Cardiac fibroblast (primary cell): ENCODE measurements at places on chromosomes 13 and 19.

DNA sequence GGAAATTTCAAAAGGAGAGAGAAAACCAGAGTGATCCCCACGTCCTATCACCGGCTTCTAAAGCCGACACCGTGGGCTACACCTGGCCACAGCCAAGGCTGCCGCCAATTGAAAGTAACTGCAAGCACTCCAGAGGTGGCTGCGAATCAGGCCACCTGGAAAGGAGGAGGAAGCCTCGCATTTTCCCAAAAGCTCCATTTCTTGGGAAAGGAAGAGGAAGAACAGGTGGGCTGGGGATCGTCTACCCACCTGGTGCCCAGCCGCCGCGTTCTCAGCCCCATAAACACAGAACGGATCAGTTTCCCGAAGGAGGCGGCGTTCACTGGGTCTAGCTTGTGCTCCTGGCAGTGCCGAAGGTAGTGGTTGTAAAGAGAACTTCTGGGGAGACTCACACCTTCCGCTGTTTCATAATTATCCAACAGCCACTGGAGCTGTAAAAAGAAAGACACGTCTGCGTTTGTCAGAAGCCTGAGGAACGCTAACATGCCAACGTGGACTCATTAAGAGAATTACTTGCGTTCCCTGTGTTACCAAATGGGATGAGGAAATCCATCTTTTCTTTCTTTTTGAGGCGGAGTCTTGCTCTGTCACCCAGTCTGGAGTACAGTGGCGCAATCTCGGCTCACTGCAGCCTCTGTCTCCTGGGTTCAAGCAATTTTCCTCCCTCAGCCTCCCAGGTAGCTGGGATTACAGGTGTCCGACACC, 38.1 kb upstream of the RANBP3 start:
- no peak for DNase-seq

GRCh38 chr19:28134311-28134710, 1078.6 kb downstream of the UQCRFS1 start:
- DNase-seq: no peak

DNA sequence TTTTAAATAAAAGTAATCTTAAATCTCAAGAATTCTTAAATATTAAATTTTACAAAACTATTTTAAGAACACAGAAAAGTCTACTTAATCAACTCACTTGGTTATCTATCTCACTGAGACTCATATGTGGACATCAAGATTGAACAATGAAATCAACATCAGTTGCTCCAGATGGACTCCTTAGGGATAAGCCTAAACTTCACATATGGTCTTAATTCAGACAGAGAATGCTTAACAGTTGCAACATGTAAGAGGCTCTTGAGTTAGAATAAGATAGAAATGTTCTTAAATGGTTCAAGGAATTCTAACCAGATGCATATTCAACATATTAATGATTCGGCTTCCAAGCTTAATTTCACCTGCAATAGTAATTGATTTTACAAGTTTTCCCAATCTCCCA, 1730.9 kb downstream of the PCDH9 start:
- no peak for DNase-seq

DNA sequence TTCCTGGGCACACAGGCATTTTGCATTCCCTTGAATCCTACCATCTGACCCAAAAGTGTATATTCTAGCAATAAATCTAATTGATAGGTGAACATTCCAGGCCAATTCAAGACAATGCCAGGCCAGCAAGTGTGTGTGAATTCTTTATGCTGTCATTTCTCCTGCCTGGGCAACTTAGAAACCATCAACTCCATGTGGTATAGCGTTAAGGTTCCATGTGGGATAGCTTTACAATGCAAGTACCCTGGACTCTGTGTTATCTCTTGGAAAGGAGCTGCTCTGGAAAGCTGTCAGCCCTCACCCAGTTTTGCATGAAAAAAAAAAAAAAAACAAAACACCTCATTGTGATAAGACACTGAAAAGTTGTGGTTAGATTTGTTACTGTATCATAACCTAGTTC, 15.6 kb upstream of the FLT1 start:
- DNase-seq: no peak

DNA sequence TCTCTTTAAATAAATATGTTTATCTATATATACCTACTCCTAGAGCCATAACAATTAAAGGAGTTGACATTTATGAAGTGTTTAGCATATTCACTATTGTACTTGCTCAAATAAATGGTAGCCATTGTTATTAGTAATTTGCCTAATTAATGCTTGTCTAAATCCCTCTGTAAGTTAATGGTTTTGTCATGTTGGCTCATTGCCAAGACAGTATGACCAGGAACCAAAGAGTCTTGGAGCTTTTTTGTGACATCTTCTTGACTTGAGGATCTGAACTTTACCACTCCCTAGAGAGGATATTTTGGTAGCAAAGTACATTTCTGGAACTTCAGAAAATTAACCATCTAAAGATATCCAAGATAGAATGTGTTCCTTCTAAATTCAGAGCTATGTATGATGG, 15.5 kb downstream of the FRY start:
- no peak for DNase-seq

GRCh38 chr19:556611-557382, 12.9 kb downstream of the GZMM start:
- no peak for DNase-seq

GRCh38 chr13:33172400-33172799, 113.2 kb downstream of the STARD13 start:
- DNase-seq: peak; percentile 89

DNA sequence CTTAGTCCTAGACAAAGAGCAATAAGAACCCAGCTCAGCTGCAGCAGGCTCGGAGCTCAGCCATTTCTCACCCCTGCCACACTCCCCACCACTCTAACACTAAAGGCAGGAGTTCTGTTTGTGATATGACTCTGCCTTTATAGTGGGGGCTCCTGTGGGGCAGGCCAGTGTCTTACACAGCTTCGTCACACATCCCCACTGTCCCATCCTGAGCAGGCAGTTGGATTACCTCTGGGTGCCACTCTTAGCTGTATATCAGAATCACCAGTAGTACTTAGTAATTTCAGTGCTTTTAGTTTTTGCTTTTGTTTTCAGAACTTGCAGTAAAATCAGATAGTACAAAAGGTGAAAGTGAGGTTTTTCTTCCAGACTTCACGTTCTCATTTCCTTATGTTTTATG, 16.8 kb downstream of the SAMD4B start:
- DNase-seq: no peak

GRCh38 chr19:2998642-2999041, 21.3 kb downstream of the TLE6 start:
- no peak for DNase-seq

- no peak for DNase-seq
Observed at GRCh38 chr13:30110301-30111070, 196.9 kb downstream of the KATNAL1 start.

DNA sequence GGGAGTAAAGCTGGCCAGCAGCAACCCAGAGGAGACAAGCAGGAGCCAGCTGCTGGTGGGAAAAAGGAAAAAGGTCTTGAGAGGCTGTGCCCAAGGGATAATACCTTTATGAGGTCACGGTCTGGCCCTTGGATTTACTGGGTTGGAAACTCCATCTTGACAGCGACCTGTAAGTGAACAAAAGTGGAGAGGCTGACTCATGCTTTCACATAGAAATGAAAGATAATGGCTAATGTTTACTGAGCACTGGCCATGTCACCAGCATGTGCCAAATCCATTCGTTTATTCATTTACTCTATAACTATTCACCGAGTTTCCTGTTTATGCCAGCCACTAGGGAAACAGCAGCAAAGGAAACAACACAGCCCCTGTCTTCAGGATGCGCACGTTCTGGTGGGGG, 4.7 kb downstream of the VRK3 start:
- peak; percentile 5 for DNase-seq

- DNase-seq: no peak
Observed at GRCh38 chr13:23159760-23160637, 20.8 kb upstream of the SGCG start.

DNA sequence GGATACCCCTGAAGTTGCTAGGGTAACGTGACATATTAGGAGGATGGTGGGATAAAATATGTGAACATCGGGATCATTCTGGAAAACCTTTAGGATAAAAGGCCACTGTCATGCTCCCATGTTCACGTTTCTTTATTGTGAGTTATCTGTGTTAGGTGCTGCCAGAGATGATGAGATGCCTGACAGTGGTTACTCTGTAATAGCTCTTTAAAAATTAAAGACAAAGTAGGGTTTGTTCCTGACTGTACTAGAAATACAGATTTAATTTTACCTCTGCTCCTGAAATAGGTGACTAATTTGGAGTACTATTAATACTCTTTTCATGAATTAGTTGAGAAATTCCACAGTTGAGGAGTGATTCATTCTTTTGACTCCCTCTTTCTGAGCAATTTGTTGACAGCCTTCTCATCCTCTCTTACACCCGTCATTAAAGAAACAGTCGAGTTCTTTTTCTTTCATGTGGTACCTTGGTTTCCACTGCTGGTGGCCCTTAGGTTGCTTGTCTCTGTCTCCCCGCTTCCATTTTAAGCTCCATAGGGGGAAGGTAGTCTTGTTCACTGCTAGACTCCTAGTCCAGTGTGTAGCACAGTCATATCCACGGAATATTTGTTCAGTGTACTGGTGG, 28.4 kb downstream of the SAE1 start:
- DNase-seq: peak; percentile 32

GRCh38 chr13:91767651-91768050, 369.2 kb downstream of the GPC5 start:
- no peak for DNase-seq

- peak; percentile 56 for DNase-seq
Observed at GRCh38 chr13:33188093-33188882, 97.3 kb downstream of the STARD13 start.

GRCh38 chr19:43704002-43704705, 11.7 kb upstream of the IRGC start:
- no peak for DNase-seq

DNA sequence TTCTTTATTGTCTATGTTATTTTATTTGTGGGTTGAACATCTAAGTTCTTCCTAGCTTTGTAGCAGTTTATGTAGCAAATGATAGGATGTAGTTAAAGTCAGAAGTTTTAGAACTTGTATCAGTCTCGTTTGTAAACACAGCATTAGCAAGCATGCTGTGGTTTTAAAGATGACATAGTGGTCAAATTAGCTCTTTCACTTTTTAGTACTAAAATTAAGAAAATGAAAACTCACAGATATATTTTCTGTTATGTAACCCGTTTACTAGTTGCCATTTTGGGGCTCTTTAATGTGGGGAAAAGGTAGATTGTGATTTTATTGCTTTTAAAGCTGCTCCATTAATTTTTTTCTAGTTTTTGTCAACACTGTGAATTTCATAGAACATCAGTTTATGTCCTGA, 216.5 kb downstream of the PCCA start:
- no peak for DNase-seq

GRCh38 chr13:48842316-48842715, 133.4 kb upstream of the FNDC3A start:
- DNase-seq: no peak

GRCh38 chr19:47564081-47564480, 8.9 kb downstream of the ZNF541 start:
- DNase-seq: no peak

DNA sequence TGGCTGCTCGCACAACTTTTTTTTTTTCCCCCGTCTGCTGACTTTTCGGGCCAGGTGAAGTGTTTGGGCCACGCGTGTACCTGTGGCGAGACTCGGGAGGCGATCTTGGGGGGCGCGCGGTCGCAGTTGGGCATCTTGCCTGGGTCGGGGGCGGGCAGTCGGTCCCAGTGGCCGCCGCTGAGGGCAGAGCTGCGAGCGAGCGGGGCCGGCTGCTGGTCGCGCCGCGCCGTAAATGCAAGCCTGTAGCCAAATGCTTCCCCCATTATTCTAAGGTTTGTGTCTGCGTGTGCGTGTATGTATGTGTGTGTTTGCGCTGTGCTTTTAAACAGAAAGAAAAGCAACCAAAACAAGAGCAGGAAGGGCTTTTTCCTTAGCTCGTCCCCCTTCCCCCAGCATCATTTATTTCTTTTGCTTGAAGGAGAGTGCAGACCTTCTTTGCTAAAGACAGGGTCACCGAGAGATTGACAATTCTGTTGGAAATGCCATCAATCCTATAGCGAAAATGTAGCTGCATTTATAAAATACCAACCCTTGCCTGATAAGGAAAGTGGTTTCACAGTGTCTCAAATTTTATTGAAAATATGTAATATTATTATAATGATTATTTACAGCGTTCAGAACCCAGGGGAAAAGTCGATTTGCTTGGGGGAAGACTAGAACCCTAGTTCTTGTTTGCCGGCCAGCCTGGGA, 143.2 kb upstream of the ZNF536 start:
- DNase-seq: no peak

DNA sequence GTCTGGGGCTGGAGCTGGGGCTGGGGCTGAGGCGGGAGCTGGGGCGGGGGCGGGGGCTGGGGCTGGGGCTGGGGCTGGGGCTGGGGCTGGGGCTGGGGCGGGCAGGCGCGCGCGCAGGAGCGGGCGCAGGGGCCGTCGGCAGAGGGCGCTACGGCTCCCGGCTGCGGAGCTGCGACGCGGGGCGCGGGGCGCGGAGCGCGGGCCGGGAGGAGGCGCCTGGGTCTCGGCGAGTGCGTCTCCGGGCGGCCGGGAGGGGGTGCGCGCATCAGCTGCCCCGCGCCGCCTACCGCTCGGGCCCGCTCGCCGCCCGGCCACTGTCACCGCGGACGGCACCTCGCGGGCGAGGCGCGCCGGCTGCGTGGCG, 422 bp upstream of the MTUS2 start:
- peak; percentile 24 for DNase-seq

GRCh38 chr19:6999933-7000332, 21.3 kb downstream of the MBD3L2B start:
- no peak for DNase-seq

DNA sequence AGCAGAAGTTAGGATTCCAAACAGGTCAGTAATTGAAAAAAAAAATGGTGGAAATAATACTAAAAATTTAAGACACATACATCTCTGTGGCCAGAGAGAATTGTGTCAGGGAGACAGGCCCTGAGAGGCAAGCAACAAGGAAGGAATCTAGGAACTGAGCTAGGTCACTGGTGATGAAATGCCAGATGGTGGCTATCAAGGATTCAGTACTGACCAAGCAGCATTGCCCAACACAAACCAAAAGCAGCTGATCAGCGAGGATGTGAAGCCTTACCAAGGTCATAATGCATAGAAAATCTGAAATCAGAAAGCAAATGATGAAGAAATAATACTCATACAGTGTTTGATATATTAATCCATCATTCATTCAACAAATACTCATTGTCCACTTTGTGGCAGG, 905.0 kb downstream of the GPC5 start:
- peak; percentile 46 for DNase-seq

GRCh38 chr19:17873786-17874757, 2.3 kb downstream of the SLC5A5 start:
- DNase-seq: peak; percentile 27

DNA sequence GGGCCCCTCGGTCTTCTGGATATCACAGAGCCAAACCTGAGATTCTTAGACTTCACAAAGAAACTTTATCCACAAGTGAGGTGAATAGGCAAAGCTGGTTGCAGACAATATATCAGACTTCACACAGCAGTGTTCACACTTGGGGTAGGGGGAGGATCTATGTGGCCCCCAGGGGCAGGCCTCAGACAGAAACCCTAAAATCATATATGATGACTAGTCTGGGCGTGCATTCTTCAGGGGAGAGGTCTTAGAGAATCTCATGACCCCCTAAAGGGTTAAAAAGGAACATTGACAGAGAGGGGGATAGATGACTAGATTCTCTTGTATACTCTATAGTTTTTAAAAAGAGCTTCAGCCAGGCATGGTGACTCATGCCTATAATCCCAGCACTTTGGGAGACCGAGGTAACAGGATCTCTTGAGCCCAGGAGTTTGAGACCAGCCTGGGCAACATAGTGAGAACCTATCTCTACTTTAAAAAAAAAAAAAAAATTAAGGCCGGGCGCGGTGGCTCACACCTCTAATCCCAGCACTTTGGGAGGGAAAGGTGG, 2.8 kb downstream of the TYROBP start:
- DNase-seq: no peak

GRCh38 chr19:17491287-17491686, 20.2 kb upstream of the PGLS start:
- DNase-seq: no peak
